Stimulated activated CD8-positive, alpha-beta memory T cell treated with anti-CD3 and anti-CD28 coated beads, Interleukin-7, amount 100 ng/mL, for 1 hour (primary cell): ENCODE measurements at places on chromosomes 2 and 18.

- DNase-seq = no peak
Observed at GRCh38 chr18:62196980-62197379, 9.9 kb downstream of the RELCH start.

- DNase-seq = no peak
Observed at GRCh38 chr18:26772691-26773090, 92.8 kb downstream of the AQP4 start.

DNA sequence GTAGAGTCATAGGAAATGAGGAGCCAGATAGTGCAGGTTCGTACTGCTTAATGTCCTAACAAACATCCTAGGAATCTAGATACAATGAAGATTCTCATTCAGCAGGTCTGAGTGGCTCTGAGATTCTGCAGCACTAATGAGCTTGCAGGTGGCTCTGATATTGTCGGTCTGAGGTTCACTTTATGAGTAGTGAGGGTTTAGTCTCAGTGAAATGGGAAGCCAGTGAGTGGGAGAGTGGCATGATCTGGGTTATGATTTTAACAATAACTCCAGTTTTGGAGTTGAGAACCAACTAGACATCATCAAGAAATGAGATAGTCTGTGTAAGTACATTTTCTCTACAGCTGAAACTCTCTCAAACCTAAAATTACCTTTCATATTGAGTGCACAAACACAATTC, 166.8 kb upstream of the SP5 start:
- DNase-seq = no peak

DNA sequence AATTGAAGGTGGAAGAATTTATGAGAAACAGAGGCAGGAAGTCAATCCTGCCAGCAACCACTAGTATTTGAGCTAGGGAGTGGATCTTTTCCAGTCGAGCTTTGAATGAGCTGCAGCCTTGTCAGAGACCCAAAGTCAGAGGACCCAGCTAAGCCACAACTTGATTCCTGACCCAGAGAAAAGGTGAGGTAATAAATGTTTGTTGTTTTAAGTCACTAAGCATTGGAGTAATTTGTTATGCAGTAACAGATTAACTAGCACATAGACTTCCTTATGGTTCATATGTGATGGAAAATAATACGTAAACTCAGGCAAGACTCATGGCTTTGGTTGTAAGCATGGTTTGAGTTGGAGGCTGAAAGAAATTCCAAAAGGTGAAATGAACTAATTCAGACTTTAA, 21.6 kb downstream of the EFEMP1 start:
- DNase-seq = no peak

GRCh38 chr2:135650721-135651120, 90.9 kb upstream of the UBXN4 start:
- no peak for DNase-seq

GRCh38 chr2:112915300-112916144, 4.6 kb downstream of the IL37 start:
- no peak for DNase-seq

DNA sequence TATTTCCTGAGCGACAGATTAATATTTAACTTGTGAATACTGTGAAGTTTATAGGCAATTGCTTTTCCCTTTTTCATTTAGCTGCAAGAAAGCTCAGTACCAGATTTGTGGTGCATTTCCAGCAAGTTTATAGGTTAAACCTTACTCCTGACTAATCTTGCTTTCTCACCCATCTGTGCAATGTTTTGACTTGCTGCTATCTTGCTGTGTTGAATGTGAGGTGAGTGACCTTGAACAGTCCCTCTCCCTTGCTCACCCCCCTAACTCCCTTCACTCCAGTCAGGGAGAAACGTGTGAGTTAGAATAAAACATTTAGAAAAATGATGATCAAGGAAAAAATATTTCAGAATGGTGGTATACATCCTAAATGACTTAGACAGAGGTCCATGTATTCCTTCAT, 39.8 kb upstream of the PARD3B start:
- no peak for DNase-seq

GRCh38 chr2:7437141-7437540, 519.9 kb downstream of the RNF144A start:
- DNase-seq = no peak

GRCh38 chr2:229575569-229576315, 138.6 kb downstream of the DNER start:
- DNase-seq = no peak

DNA sequence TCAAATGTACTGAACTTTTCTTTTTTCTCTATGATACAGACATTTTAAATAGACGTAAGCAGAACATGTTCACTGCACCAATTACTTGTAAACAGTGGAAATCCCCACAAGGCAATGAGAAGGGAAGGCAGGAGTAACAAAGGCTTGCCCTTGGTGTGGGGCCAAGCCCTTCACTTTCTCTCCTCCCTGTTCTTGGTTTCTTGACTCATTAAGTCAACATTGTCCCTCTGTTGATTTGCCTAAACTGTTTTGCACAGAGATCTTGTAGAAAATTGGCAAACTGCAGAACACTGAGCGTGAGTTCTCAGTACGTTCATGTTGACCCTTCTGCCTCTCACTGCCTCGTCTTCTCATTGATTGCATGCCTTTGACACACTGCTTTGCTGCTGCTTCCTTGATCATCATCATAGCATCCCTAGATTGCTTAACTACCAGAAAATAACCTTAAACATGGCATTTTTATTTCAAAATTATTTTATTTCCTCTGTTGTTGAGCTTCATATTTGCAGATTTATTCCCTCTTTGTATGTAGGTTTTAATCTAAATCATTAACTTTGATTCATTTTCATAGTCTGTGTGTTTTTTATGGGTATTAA, 257.7 kb downstream of the PTGR3 start:
- DNase-seq = no peak

GRCh38 chr2:156513219-156513618, 77.0 kb downstream of the GPD2 start:
- no peak for DNase-seq

DNA sequence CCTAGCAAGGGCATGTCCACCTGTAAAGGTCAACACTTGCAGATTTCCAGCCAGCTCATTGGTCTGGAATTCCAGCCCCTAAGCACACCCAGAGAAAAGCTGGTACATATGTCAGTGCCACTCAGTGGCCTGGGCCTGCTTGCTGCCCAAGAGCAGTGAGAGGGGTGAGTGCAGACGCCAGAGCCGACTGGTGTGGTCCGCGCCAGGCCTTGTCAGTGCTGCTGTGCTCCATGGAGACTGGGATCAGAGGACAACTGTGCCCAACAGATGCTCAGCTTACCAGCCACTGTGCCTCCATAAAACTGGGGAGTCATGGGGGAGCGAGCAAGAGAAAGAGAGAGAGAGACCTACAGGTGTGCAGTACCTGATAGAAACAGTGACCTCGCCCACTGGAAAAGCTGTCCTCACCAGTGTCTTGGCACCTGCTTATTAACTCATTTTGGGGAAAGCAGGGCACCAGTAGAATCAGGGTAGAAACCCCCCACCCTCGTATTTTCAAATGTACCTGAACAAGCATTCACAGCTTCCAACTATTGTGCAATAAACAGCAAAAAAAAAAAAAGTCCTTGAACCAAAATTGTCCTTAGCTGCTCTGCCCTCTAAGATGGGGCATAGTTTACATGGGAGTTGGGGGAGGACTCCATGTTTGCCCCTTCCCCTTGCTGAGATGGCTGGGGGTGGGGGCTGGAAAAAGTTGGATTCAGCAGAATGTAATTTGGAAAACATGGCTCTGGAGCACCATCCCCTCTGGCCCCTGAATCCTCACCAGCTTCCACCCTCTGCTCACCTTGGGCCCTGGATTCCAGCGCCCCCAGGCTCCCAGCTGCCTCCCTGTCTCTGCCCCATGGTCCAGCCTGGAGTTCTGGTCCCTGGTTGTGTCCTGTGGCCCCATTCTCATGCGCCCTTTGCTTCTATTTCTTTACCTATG, 1.4 kb upstream of the SP140L start:
- no peak for DNase-seq

DNA sequence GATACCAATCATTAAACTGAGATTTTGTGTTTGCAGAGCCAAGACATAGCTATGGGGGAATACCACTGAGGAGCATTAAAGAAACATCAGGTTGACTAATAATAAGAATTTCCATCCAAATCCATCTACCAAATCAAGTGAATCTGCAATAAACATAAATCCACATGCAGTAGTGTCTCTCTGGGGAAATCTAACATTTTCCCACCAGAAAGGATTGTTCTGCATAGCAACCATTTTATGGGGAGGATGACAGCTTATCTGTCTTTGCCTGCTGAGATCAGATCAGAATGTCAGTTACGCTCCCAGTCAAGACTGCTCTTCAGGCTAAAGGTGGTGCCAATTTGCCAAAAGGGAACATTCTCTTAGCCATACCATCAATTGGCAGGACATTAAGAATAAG, 1098.9 kb upstream of the CHAC2 start:
- DNase-seq = no peak

- no peak for DNase-seq
Observed at GRCh38 chr2:71933467-71934319, 214.0 kb downstream of the CYP26B1 start.

GRCh38 chr18:32298171-32298667, 108.4 kb downstream of the MEP1B start:
- DNase-seq = no peak

DNA sequence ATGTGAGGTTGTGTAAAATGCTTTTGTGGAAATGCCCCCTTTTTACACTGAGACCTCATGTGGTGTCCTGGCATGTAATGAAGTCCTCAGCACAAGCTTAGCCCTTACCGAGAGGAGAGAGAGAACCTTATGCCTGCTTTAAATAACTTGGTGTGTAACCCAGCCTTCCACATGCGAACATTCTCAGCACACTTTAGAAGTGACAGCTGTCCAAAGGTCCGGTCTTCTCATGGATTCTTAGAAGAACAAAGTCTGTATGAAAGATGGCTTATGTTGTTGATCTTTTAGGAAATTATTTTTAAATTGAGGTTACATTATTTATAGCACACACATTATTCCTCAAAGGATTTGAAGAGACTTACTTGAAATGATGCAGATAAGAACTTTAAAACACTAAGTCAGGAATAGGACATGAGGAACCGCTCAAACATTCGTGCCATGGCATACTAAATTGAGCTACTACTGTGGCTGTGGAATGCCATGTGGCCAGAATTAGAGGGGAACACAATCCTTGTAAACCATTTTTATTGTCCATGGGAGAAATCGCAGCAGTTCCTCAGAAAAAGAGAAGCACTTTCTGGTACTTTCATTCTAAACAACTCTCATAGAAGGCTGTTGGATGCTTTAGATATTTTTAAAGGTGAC, 79.6 kb downstream of the WDSUB1 start:
- no peak for DNase-seq

GRCh38 chr2:241217320-241218031, 29.0 kb downstream of the ANO7 start:
- DNase-seq = no peak

DNA sequence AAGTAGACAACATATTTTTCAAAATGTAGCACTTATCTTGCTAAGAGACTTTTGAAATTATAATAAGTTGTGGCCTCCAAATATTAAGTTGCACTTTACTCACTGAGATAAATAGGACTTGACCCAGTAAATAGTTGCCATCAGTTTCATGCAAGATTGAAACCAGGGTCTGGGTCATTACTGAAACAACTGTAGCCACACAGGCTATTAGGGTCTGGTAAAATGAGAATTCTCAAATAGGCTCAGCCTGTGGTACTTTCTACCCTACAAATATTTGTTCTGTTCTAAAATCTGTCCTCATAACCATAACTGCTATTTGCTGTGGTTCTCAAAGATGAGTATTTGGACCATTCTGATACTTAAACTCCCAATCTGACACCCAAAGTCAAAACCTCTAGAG, 115.4 kb upstream of the STK17B start:
- DNase-seq = no peak

GRCh38 chr18:74492259-74492658, 3.9 kb upstream of the CNDP2 start:
- no peak for DNase-seq

DNA sequence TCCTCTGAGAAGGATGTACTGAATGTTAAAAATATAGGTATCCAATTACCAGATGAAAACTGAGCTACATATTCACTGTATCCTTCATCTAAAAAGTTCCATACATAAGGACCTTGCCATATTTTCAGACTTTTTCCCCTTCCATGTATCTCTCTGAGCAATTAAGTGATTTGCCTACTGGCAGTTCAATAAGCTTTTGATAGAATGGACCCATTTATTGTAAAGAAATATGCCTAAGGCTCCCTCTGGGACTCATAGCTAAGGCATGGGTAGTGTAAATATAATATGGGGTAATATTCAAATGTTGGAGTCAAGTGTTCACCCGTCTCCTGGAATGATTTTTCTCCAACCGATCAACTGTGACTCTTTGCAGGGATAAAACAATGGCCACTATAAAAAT, 135.4 kb upstream of the FSHR start:
- DNase-seq = no peak

DNA sequence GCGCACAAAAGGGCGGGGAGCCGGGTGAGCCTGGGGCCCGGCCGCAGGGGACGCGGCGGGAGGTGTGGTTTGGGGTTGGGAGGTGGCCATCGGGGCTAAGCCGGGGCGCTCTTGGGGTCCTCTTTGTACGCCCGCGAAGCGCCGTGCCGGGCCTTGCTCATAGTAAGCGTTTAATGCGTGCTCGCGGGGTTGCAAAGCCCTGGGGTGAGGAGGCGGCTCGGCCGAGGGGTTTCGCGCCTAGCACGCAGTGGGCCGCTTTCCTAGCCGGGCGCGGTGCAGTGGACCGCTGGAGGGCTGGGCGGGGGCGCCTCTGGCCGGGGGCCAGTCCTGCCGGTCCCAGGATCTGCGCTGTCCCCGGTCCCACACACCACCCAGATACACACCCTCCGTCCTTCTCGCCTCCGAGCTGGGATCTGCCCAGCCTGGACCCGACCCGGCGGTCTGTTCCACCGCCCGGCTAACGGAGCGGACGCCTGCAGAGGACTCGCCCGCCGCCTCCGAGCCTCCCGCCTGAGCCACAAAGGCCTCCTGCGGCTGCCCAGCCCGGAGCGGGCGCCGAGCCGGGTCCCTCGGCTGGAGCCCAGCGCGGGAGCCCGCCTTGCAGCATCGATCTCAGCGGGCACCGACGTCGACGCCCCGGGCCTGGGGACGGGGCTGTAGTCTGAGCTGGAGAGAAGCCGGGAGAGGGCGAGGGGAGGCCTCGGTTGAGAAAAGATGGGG, 564 bp downstream of the DPYSL5 start:
- DNase-seq = no peak

DNA sequence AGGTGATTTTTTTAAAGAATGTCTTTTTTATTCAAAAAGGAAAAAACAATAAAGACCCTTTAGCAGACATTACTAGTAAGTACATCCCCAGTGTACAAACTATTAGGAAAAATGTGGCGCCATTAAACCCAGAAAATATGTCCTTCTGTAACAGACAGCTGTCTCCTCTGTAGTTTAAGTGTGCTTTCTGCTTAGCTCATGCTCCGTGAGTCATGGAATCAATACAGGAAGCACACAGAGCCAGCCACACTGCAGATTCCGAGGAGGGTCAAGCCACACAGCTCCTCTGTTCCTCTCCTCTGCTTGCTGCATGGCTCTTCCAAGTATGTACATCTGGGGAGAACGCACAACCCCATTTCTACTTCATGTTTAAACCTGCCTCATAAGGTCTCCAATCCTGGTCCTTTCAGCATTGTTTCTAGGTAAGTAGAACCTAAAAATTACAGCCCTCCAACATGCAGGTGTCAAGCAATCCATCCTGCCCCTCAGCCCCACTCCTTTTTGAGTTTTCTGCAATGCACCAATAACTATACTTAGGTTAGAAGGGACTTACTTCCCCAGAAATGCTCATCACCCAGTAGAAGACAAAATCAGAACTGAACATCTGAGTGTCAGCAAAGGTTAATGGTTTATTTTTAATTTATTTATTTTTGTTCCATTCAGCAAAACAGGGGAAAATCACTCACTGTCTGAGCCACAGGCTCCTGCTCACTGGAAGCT, 37.5 kb downstream of the ACVR1 start:
- DNase-seq = no peak
